ENCODE measurements at places on chromosomes 12 and 14.

DNA sequence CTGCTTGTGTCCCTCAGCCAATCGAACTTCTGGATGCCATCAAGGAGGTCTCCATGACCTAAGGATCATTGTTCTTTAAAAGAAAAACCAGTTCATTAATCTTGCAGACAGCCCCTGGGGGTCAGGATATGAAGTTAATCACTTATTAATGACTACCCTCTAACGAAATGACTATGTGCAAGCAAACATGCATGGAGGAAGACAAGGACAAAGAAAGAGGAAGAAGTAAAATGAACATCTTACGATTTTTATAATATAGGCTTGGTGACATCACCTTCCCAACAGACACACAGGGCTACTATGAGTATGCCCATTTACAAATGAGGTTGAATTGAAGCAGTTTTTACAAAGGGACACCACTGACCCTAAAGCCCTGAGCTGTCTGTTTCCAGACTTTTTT, 111.1 kb upstream of the AMIGO2 start:
- no peak for DNase-seq

DNA sequence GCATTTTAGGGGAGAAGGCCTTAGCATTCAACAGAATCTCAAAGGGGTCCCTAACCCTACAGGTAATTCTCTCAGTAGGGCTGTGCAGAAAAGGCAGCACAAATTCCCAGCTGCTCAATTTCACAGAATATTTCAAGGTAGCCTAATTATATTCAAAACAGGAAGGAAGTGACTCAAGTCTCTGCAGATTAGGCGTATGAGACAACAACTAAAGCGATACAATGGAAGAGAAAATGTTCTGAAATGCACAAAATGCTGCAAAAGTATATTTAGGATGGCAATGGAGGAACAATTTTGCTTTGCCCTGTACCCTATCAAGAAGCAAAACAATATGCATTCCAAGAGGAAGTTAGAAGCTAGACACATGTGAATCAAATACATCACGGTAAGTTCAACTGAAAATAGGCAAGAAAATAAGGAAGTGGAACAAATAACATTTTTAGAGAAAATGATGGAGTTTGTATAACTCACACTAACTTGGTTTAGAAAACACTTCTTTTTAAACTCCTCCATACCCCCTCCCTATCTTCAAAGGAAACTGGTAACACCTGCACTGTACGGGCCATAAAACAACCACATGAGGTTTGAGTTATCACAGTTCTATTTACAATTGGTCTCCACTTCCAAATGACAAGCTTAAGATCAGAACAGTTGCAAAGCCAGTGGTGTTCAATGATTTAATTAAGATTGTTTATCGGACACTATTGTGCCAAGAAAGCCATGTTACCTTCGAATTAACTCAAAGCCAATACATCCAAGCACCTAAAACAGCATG, 1.6 kb downstream of the GIT2 start:
- no peak for DNase-seq

- no peak for DNase-seq
Measured at GRCh38 chr12:78402366-78403134, 462.0 kb upstream of the SYT1 start.

GRCh38 chr14:45426685-45427282, 173.8 kb upstream of the MIS18BP1 start:
- DNase-seq: no peak

- no peak for DNase-seq
Measured at GRCh38 chr12:65464930-65465329, 186.4 kb downstream of the MSRB3 start.

DNA sequence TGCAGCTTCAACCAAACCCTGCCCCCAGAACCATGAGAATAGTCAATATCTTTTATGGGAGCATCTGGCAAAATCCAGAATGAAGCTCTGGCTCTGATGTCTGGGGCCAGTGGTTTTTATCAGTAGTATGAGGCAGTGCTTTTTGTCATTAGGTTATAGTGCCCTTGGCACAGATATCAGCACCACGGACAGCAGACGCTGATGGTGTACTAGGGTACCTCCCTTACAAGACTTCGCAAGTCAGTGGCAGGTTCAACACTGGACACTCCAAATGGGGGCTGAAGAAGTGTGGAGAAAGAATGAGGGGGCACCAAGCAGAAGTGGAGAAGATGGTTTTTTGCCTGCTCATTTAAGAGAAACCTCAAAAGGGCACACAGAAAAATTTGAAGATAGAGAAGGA, 68.2 kb upstream of the E2F7 start:
- DNase-seq: no peak
